ENCODE measurements at places on chromosomes 3 and 15.

- DNase-seq, result no peak
Measured at GRCh38 chr3:88033079-88033478, 25.7 kb downstream of the CGGBP1 start.

DNA sequence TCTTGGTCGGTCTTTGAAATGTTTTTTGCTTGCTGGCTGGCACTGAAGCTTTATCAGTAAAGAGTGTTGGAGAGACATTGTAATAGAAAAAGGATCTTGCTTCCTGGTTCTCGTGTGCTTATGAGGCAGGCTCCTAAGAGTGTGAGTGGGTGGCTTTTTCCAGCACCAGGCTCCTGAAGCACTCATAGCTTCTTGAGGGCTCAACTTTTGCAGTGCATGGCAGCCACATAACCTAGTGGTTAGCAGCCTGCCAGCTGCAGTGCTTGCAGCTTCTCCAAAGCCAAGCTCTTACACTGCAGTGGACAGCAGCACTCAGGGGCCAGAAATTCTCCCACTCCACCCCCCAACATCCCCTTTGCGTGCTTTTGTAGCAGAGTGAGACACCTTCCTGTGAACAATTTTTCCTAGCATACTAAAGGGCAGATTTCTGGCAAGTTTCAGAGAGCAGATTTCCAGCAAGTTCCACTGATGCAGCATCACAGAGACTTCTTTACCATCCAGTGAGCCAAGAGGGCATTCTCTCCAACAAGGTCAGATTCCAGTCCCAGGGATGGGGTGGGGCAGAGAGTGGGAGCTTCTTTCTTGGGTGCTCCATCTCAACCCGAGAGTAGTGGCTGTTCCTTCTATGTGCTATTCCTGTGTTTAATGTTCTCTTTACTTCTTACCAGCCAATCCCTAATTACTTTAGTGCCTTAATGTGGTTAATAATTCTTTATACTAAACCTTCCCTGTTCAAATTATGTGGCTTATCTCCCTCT, 15.8 kb upstream of the ARHGEF26 start:
- no peak for DNase-seq

DNA sequence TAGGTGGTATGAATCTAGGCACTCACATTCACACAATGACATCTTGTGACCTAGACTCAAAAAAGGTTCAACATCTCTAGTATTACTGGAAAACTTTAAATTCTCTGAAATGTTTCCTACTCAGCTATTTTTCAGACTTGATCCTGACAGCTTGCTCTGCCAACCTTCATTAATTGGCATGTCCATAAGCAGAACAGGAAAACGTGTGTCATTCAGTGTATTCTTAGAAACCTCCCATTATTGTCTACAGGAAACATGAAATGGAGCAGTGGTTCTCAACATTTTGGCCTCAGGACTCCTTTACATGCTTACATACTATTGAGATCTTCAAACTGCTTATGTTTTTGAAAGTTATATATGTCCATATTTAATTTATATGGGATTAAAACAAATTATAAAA, 363.2 kb downstream of the NAALADL2 start:
- no peak for DNase-seq

DNA sequence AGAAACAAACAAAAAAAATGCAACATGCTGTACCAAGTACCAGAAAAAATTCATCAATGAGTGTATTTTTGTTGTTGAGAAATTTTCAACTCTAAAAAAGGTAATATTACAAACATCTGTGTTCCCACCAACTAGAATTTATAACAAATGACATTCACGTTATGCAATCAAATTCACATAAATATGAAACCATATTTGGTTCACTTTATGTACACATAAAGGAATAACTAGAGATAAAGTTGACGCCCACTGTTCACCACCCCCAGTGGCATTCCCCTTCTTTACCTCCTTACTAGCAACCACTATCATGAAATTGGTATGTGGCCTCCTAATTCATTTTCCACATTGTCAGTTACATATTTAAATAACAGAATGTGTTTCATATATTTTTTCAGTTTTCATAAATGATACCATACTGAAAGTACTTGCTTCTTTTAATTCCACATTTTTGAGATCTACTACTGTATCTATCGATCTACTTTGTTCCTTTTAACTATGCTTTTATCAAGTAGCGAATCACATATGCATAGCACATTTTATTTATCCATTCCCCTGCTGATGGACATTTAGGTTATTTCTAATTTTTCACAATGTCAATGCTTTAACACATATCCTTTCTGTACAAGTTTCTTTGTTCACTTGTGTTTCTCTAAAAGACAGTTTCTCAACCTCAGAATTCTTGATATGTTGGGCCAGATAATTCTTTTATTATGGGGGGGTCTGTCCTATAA, 34.5 kb downstream of the TBC1D5 start:
- DNase-seq, result no peak

- no peak for DNase-seq
Measured at GRCh38 chr3:176896640-176897039, 300.6 kb downstream of the TBL1XR1 start.

Data from NCI-H1694 (cell line).